ENCODE measurements at places on chromosomes 2 and 18. TPM values are rescaled to one million over a fixed set of nuclear protein-coding genes. Genes with fewer than 3 reads are reported as not detected.

EMILIN1 gene
- total RNA-seq, result 122 TPM

CD8B2 gene
- 0.37 TPM for total RNA-seq

C2orf66 gene
- 0.32 TPM for total RNA-seq

NOL4 gene
- total RNA-seq, result 1.3 TPM

ATP8B1 gene
- 79.6 TPM for total RNA-seq

ACKR3 gene
- total RNA-seq, result 40.4 TPM

ZNF516 gene
- 30.5 TPM for total RNA-seq

LHCGR gene
- total RNA-seq, result 5.6 TPM

PTCD3 gene
- total RNA-seq, result 159 TPM

CYTIP gene
- total RNA-seq, result 3.4 TPM

TNFAIP6 gene
- 34.1 TPM for total RNA-seq

CHRND gene
- 1.3 TPM for total RNA-seq

RGPD3 gene
- 1.6 TPM for total RNA-seq

DNA sequence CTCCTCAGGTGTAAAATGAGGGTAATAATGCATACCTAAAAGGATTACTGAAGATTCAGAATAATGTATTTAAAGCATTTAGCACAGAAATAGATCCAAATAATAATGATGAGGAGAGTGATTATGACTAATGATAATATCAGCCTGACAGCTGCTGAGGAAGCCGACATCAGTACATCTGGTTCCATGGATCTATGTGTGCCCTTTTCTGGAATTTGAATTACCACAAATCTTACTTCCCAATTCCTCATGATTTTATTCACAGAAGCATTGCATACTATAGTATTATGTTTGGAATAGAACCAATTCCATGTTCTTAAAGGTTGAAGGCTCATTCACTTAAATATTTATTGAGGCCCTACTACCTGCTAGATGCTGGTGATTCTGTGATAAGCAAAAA, 248.9 kb upstream of the THUMPD2 start:
- no peak for DNase-seq

GRCh38 chr2:71226096-71226964, 573 bp downstream of the PAIP2B start:
- DNase-seq, result no peak

DNA sequence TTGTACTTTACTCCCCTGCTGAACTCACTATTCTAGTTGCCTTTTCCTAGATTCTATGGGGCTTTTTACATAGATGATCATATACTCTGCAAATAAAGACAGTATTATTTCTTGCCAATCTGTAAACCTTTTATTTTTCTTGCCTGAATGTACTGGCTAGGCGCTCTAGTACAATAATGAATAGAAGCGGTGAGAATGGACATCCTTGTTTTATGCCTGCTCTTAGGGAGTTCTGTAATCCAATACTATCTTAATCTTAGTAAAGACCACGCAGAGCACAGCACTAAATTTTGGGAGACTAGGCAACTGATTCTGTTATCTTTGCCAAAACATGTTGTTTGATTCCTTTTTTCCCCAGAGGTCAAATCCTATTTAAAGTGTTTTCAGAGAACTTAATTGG, 7.0 kb downstream of the KRCC1 start:
- DNase-seq, result no peak

DNA sequence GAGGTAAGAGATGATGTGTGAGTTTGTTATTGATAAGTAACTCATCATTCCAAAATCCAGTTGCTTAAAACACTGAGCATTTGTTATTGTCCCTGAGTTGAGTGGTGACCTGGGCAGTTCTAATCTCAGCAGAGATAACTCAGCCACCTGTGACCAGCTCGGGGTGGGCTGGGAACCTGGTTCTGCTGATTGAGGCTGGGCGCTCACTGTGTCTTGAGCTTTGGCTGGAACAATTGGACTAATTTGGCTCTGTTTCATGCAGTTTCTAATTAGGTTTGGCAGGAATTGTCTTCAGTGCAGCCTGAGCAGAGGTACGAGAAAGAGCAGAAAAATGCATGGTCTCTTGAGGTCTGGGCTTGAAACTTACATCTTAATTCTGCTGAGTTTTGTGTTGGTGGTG, 144.7 kb downstream of the RNF144A start:
- no peak for DNase-seq

DNA sequence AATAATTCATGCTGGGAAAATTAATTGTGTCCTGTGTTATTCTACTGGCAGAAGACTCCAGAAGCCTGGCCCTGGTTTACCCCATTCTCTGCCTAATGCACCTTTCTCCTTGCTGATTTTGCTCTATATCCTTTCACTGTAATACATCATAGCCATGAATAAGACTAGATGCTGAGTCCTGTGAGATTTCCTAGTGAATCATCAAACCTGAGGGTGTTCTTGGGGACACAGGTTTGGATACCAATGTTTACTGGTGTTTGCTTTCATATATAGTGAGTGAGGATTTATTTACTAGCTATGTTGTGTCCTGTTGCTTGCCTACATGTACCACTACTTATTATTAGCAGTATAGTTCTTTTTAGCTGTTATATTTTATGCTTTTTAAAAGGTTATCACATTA, 6.5 kb downstream of the METTL5 start:
- no peak for DNase-seq

DNA sequence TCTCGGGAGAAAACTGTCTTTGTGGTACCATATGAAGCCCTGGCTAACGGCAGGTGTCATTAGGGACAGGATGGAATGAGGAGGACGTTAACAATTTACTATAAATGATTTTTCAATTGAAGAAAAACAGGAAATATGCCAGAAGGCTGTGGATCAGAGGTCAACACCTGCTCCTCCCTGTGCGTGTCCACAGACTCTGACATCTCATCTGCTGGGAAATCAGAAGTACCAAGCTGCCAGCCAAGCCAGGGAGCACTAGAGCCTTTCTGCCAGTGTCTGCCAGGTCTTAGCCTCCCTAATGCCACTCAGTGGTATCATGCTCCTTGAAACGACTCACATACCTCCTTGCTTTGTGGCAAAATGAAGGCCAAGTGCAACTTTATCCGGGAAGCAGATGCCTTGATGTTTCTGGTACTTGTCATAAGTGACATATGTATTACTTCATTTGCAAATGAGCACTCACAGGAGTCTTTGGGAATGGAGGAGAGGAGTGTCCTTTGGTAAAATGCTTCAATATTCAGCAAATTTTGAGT, 541.1 kb downstream of the SATB2 start:
- DNase-seq, result no peak

- no peak for DNase-seq
Measured at GRCh38 chr2:16952368-16952767, 286.7 kb upstream of the CYRIA start.

- DNase-seq, result no peak
Measured at GRCh38 chr18:54529444-54529843, 61.6 kb upstream of the DYNAP start.

GRCh38 chr2:68789603-68790002, 55.0 kb downstream of the ARHGAP25 start:
- no peak for DNase-seq

DNA sequence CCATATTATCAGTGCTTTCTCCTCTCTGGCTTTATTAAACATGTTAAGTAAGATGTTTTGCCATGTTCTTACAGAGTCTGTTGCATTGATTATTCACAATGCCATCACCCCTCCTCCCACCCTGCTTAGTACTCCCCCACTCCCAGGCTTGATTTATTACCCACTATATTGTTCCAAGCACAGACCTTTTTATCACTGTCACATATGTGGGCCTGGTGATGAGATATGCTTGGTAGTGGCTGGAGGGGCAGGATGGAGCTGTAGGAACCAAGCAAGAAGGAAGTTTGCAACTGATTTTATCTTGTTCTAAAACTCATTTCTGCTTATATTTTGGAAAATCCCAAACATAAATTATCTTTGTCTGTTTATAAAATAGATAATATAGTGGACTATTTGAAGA, 748.2 kb upstream of the CELF4 start:
- no peak for DNase-seq

DNA sequence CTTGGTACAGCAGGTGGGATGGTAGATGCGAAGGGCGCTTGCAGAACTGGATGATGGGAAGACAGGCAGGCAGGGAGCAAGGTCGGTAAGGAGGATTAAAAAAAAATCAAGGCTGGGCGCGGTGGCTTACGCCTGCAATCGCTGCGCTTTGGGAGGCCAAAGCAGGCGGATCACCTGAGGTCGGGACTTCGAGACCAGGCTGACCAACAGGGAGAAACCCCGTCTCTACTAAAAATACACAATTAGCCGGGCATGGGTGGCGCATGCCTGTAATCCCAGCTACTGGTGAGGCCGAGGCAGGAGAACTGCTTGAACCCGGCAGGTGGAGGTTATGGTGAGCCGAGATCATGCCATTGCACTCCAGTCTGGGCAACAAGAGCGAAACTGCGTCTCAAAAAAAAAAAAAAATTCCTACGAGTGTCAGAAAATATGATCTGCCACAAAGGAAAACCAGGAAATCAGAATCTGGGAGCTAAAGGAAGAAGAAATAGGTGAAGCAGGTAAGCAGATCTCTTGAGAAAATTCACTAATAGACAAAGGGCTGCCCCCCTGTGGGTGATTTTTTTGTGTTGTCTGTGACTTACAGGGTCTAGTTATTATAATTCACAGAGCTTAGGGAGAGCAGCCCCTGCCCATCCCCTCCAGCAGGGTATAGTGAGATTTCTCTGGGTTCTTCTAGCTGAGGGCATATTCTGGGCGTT, 46.2 kb downstream of the C2orf42 start:
- no peak for DNase-seq

- no peak for DNase-seq
Measured at GRCh38 chr2:200586644-200586975, 796 bp downstream of the AOX1 start.

- DNase-seq, result no peak
Measured at GRCh38 chr2:121367246-121367900, 82.4 kb upstream of the TFCP2L1 start.

DNA sequence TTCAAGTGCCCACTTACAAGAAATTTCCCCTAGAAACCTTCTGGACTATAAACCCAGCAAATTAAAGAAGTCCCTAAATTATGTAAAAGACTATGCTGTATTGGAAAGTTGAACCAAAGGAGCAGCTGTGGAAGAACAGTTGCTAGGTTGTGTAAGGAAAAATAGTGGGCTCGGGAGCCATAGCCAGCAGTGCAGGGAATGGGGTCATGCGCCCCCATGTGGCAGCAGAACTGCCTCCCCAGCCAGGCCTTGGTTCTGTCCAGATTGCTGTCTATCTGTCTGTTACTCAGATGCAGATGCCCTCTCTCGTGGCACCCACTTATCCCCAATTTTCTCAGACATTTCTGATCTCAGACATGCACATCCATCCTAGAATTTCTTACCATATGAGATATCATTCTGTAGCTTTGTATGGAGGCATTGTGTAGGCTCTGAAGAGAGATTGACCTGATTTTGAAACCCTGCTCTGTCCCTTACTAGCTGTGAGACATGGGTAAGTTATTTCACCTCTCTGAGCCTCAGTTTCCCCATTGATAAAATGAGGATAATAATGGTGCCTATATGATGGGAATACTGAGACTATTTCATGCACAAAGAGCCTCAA, 258.3 kb downstream of the SS18 start:
- no peak for DNase-seq

DNA sequence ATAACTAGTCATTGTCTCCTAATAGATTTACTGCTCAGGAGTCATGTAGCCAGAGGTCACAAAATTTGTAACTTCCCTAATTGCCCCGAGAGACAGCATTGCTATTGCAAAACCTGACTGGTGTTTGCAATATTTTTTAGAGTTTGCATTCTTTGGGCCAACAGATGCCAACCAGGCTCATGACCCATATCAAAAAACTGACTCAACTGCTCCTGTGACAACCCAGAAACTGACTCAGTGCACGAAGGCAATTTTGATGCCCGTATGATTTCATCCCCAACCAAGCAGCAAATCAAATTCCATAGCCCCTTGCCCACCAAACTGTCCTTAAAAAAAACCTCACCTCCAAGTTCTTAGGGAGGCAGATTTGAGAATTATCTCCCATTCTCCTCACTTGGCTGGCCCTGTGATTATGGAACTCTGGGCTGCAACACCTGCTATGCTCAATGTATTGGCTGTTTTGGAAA, 951.3 kb downstream of the TSN start:
- no peak for DNase-seq

- DNase-seq, result no peak
Measured at GRCh38 chr2:152369176-152369860, 34.3 kb downstream of the FMNL2 start.

- DNase-seq, result no peak
Measured at GRCh38 chr2:216539791-216540241, 41.2 kb downstream of the RPL37A start.

GRCh38 chr2:75619956-75620740, 26.4 kb upstream of the MRPL19 start:
- no peak for DNase-seq

- DNase-seq, result no peak
Measured at GRCh38 chr2:23616630-23617029, 231.7 kb downstream of the KLHL29 start.

- DNase-seq, result no peak
Measured at GRCh38 chr18:62933261-62933887, 218.0 kb downstream of the PHLPP1 start.

- DNase-seq, result no peak
Measured at GRCh38 chr18:54389143-54389505, 31.4 kb downstream of the C18orf54 start.

DNA sequence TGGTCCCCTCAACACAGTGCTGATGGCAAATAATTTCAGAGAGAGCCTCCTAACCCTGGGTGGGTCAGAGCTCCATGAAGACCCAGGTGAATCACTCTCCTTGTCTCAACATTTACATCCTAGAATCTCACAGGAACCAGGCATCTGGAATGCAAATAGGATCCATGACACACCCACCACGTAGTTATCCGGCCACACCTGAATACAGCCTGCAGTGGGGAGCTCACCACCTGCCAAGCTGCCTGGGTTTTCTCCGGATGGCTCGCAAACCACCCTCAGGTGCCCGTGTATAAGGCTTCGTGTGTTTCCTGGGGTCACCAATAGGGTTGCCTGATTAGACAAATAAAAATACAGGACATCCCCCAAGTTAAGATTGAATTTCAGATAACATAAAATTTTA, 9.9 kb downstream of the CHST10 start:
- no peak for DNase-seq

- DNase-seq, result no peak
Measured at GRCh38 chr2:8659092-8659734, 22.6 kb upstream of the ID2 start.

DNA sequence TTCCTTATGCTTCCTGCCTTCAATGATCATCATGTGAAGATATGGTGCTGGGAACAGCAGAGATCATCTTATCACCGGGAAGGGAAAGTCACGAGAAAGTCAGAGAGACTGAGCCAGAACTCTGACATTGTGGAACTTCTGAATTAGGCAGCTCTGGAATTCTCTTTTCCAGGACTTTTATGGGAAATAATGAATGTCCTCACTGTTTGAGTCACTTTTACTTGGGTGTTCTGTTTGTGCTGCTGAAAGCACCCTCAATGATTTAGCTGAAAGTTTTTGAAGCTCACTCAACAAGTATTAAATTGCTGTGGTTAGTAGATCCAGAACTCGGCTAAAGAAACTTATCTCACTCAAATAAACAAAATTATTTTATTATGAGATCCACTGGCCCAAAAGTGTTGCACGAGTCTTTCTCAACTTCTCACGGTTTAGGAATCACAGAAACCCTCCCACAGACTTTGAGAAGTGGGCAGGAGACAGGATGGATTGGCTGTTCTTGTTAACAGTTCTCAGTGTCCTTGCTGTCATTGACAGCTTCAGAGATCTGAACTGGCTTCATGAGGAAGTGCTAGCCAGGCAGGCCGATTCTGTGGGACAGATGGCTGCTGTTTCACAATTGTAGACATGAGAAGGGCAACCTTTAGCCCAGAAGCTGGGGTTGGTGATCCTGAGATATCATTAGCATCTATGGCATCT, 26.4 kb upstream of the ATRAID start:
- DNase-seq, result no peak

- DNase-seq, result no peak
Measured at GRCh38 chr2:126809340-126809739, 89.3 kb upstream of the TEX51 start.

- DNase-seq, result no peak
Measured at GRCh38 chr2:187466129-187466792, 18.2 kb upstream of the CALCRL start.
